ENCODE measurements at places on chromosomes 5 and 9.

- no peak for DNase-seq
These were observed 22.4 kb upstream of the TNFAIP8 start for GRCh38 chr5:119333421-119333851.

GRCh38 chr9:118533101-118533500 is 828.9 kb downstream of the TLR4 start:
- peak; percentile 16 for DNase-seq

- DNase-seq, result no peak
These were observed 24.9 kb upstream of the CSNK1G3 start for GRCh38 chr5:123486951-123487655.

DNA sequence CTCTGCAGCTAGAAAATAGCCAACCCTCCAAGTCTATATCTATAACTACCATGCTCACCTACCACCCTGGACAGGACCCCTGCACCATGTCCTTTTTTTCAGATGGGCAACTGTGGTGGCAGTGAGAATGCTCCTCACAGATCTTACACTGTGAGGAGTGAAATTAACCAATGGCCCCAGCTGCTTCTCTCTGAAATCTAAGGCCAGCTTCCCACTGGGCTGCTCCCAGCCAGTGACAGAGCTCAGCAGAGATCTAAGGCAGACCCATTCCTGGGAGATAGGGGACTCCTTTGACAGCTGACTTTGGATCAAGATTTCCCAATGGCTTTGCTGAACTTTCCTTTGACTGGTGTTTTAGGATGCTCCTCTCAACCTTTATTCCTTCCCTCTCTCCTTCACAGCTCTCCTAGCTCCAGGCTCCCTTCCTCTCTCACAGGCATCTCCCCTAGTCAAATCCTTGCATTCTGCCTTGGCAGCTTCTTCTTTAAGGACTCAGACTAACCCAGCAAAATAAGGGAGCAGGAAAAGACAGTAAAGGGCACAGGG is 1.6 kb upstream of the ARAP3 start:
- no peak for DNase-seq

- DNase-seq, result peak; percentile 2
These were observed 72.5 kb upstream of the DAPK1 start for GRCh38 chr9:87425202-87425601.

- no peak for DNase-seq
These were observed 23.2 kb downstream of the TGFBR1 start for GRCh38 chr9:99128133-99128406.

DNA sequence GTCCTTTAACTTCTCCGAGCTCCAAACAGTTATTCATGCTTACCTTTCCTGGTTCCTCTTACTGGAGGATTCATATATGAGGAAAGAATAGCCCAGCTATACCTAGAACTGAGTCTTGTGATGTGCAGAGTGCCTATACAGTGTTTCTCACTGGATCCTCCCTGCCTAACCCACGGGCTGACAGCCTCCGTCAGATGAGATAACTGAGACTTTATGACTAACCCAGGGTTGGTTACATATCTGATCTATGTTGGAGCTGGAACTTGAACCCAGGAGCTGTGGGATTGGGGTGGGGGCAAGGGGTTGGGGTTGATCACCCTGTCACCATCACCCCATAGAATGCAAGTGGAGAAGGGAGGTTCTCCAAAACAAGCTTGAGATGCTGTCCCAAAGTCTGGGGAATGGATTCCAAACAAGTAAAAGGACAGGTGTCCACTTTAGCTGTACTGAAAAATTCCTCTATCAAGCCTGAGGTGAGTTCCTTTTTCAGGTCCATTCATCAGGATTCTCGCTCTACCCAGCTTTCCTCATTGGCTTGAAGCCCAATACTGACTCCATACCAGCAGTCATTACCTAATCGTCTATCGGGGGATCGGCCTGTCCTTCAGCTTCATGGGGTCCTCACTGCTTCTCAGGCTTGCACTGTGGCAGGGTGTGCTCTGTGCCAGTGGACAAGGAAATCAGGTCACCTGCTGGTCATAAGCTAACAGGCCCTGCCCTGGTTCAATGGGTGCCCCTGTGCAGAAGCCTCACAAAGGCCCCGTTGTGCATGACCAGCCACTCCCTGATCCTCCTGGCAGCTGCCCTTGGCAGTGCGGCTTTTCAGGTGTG is 100.6 kb downstream of the ARHGAP26 start:
- DNase-seq, result no peak

DNA sequence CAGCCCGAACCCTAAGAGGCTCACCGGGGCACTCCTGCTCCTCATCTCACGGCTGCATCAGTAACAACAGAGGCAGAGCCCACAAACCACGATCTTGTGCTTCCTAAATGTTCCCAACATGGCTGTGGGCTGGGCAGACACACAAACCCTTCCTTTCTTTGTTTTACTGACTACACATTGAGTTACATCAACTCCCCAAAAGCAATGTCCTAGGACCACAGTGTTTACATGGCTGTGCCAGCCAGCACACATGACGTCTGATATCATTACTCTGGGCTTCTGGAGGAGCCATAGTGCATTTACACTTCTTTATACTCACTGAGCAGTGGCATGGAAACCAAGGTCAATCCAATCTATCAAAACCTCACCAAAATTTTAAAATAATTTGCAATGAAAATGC is 101.4 kb downstream of the LHFPL2 start:
- no peak for DNase-seq

Data from fibroblast of skin of right biceps (primary cell).